ENCODE measurements at places on chromosomes 3 and 15. TPM values are rescaled to one million over a fixed set of nuclear protein-coding genes. Genes with fewer than 3 reads are reported as not detected.
A peak's percentile ranks its signal among the peaks of the same experiment; 100 is the strongest.

DNA sequence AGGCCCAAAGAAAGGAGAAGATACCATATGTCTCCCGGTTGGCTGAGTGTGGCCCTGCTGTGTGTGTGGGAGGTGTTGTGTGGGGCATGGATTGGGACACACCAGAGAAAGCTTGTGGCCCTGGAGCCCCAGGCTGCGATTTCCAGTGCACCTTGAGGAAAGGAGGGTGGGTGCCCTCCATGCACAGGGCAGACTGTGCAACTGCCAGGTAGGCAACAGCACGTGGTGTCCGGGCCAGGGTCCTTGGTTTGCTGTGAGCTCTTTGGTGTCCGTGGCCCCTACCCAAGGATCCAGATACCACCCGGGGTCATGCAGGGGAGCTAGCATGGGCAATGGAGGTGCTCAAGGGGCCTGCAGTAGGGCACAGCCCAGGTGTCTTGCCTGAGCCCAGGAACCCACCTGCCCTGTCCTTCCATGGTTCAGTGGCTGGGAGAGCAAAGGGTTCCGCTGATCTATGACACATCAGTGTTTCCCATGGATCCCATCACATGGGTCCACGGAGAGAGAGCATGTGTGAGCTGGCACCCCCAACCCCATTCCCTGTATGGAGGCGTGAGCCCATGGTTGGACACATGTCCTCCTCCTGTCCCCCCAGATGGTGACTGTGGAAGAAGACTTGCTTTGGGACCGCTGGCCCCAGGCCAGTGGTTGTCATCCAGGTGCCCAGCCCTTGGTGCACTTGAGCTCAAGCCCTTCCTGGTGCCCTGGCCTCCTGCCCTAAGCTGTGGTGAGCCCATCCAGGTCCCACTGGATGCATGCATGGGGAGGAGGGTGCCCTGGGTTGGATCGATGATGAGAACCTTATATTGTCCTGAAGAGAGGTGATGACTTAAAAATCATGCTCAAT, 223.4 kb downstream of the SNRPN start:
- H3K27ac ChIP-seq = no peak overlapping the region
- no peak for DNase-seq
- no peaks in the 10 kb centered on the region for H3K4me1 ChIP-seq
- no peak overlapping the region for H3K4me3 ChIP-seq
- no peaks in the 10 kb centered on the region for H3K36me3 ChIP-seq
- no peaks in the 10 kb centered on the region for H3K27me3 ChIP-seq

DNA sequence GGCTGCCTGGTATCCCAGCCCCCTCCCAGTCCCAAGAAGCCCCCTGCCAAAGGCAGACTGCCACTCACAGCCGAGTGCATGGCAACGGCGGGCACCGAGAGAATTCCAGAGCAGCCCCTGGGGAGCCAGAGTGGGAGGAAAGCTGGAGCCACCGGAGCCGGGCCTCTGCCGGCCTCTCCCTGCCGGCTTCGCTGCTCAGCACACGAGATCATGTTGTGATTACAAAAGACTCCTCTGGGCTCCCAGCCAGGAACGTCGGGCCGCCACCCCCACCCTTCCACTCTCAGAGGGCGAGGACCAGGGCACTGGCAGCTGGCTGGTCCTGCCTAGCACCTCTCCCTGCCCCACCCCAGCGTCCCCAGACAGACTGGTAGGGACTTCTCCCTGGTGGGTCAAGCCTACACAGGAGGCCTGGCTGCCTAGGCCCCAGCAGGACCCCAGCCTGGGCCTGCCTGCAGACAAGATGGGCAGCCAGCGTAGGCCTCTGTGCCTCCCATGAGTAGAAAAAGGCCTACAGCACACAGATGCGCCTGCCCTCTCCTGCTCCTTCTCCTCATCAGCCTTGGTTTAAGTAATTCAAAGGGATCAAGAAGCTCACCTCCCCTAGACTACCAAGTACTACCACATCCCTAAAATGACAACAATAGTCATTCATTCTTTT, at the start of gene CCDC9B:
TSS of gene CCDC9B (minus strand) at position 200 of the 661 bp plus-strand sequence. CDS start at position 80, 120 bp downstream.
- no peak for DNase-seq
- peaks cover 5% of the 10 kb centered on the region for H3K4me1 ChIP-seq
- H3K36me3 ChIP-seq = no peaks in the 10 kb centered on the region
- H3K27ac ChIP-seq = no peak within 1 kb of the TSS
- H3K4me3 ChIP-seq = no peak within 1 kb of the TSS

GRCh38 chr15:42502477-42502876, 7.0 kb downstream of the SNAP23 start:
- peaks cover 23% of the 10 kb centered on the region for H3K4me1 ChIP-seq
- DNase-seq = no peak
- H3K27ac ChIP-seq = no peak overlapping the region
- no peaks in the 10 kb centered on the region for H3K27me3 ChIP-seq

- no peak overlapping the region for H3K4me3 ChIP-seq
- no peaks in the 10 kb centered on the region for H3K36me3 ChIP-seq
- peaks cover 27% of the 10 kb centered on the region for H3K27me3 ChIP-seq
- no peak overlapping the region for H3K27ac ChIP-seq
- no peaks in the 10 kb centered on the region for H3K4me1 ChIP-seq
Measured at GRCh38 chr3:180870008-180870699, 42.3 kb upstream of the FXR1 start.

GRCh38 chr3:62010989-62011388, 362.4 kb downstream of the FEZF2 start:
- no peak for DNase-seq
- H3K36me3 ChIP-seq = no peaks in the 10 kb centered on the region
- no peaks in the 10 kb centered on the region for H3K27me3 ChIP-seq
- H3K27ac ChIP-seq = no peak overlapping the region
- H3K4me1 ChIP-seq = no peaks in the 10 kb centered on the region

DNA sequence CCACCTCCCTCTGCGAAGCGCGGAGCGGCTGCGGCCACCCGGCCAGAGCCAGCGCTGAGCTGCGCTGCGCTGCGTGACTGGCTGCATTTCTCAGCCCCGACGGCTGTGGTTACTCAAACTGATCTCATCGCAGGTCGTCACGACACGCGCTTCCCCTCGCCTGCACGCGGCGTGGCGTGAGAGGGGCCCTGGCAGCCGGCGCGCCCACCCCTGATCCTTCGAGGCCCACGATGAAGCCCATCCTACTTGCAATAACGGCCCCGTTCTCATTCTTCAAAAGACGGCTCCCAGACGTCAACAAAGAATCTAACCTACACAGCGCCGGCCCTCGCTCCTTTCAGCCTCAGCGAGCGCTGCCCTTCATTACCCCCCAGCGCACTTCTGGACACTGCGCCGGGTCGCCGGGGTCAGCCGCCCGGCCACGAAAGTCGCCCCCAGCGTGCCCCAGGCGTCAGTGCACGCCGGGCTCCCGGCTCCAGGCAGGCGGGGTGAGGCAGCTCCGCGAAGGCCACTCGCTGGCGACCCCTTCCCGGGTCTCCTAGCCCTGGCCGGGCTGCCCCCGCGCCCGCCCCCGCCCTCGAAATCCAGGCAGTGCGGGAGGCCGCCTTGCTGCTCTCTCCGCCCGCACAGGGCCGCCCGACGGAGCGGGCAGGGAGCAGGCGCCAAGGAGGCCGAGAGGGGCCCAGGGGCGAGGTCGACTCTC, 9.9 kb upstream of the LEKR1 start:
- peaks cover 4% of the 10 kb centered on the region for H3K36me3 ChIP-seq
- DNase-seq = peak; percentile 47
- peaks cover 76% of the 10 kb centered on the region for H3K4me1 ChIP-seq
- no peaks in the 10 kb centered on the region for H3K27me3 ChIP-seq
- peak overlapping the region; percentile 92 for H3K4me3 ChIP-seq

- no peaks in the 10 kb centered on the region for H3K27me3 ChIP-seq
- H3K36me3 ChIP-seq = no peaks in the 10 kb centered on the region
- no peak overlapping the region for H3K27ac ChIP-seq
- H3K4me3 ChIP-seq = no peak overlapping the region
Measured at GRCh38 chr3:94513600-94513999, 450.7 kb downstream of the NSUN3 start.

GRCh38 chr15:68631601-68632051, 52.8 kb downstream of the CORO2B start:
- no peak overlapping the region for H3K4me3 ChIP-seq
- H3K27me3 ChIP-seq = peaks cover 2% of the 10 kb centered on the region
- DNase-seq = no peak
- H3K36me3 ChIP-seq = no peaks in the 10 kb centered on the region

DNA sequence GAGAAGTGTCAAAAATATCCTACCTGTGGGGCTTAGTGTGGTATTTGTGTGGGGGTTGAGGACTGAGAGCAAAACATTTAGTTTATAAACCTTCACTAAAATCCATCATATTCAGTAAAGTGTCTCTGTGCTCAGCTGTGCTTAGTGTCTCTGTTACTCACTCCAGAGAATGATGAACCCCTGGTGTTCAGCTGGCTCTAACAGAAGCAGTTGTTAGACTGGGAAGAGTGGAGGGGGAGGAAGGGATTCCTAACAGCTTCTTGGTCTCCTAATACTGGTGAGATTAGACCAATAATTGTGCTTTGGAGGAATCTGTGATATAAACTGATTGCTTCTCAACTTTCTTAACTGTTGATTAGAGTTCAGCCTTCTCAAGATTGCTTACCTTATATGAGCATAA, 1123.5 kb downstream of the ROBO2 start:
- no peak for DNase-seq
- H3K27me3 ChIP-seq = no peaks in the 10 kb centered on the region
- H3K4me1 ChIP-seq = no peaks in the 10 kb centered on the region
- no peaks in the 10 kb centered on the region for H3K36me3 ChIP-seq

DNA sequence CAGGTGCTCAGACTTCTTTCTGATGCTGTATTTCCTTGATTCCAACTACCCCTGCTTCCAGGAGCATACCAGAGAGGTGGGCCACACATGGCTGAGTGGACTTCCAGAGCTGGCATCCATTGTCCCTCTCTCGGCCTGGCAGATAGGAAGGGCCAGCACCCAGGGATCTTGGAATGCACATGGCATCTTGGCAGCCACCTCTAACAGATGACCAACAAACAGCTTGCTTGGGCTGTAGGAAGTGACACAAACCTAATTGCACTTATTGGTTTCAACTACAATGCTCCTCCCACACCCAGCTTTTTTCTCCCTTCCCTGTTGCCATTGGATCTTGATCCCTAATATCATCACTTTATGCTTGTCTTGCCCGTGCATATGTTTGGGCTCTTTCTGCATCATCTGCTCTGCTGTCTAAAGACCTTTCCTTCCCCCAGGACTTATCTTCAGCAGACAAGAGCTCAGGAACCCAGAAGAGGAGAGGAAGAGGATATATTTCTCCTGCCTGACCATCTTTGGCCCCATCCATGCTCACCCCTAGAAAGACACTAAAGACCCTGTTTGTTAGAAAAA, 294.6 kb downstream of the NTRK3 start:
- H3K4me1 ChIP-seq = no peaks in the 10 kb centered on the region
- H3K4me3 ChIP-seq = no peak overlapping the region
- no peak for DNase-seq
- no peak overlapping the region for H3K27ac ChIP-seq
- no peaks in the 10 kb centered on the region for H3K36me3 ChIP-seq
- peaks cover 2% of the 10 kb centered on the region for H3K27me3 ChIP-seq

GRCh38 chr3:189157232-189158007, 14.4 kb upstream of the TPRG1 start:
- H3K36me3 ChIP-seq = no peaks in the 10 kb centered on the region
- no peak for DNase-seq
- H3K4me1 ChIP-seq = no peaks in the 10 kb centered on the region
- no peak overlapping the region for H3K4me3 ChIP-seq

DNA sequence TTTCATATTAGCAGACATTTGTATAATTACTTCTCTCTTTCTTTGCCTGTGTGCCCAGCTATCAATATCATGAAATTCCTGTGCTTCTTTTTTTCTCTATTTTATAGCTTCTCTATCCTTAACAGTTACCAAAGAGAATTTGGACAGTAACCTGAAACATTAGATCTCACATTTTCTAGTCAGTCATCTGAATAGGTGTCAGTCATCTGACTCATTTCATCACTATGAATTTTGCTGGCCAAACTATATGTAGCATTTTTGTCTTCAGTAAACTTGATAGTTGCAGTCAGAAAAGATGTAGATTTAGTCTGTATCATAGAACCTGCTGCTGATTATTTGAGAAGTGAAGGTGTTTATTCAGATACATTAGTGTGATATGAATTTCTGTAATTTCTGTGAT, 52.6 kb downstream of the HMG20A start:
- no peaks in the 10 kb centered on the region for H3K4me1 ChIP-seq
- H3K36me3 ChIP-seq = peaks cover 34% of the 10 kb centered on the region
- no peak for DNase-seq
- H3K27ac ChIP-seq = no peak overlapping the region
- H3K4me3 ChIP-seq = no peak overlapping the region
- no peaks in the 10 kb centered on the region for H3K27me3 ChIP-seq

DNA sequence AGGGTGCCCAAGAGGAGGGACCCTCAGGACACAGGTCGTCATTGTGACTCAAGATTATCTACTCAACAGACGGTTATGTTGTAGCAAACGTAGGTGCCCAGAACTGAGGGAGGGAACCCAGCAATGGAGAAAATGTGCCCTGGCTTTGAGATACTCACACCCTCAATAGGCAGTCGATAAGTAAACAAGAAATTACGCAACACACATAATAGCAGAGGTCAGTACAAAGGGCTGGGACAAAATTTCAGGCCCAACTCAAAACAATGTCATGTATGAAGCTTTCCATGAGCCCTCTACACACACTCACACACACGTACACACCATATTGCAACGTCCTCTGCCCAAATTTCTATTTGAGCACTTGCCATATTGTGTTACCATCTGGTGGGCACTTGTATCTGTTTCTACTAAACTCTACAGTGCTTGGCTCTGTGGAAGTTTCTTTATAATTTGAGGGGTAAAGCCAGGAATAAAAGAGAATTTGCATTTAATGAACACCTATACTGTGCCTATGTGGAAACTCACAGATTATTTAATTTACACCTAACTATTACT, 114.6 kb upstream of the TRIM42 start:
- no peaks in the 10 kb centered on the region for H3K4me1 ChIP-seq
- DNase-seq = no peak
- H3K27ac ChIP-seq = no peak overlapping the region
- H3K27me3 ChIP-seq = no peaks in the 10 kb centered on the region
- no peak overlapping the region for H3K4me3 ChIP-seq
- no peaks in the 10 kb centered on the region for H3K36me3 ChIP-seq

DNA sequence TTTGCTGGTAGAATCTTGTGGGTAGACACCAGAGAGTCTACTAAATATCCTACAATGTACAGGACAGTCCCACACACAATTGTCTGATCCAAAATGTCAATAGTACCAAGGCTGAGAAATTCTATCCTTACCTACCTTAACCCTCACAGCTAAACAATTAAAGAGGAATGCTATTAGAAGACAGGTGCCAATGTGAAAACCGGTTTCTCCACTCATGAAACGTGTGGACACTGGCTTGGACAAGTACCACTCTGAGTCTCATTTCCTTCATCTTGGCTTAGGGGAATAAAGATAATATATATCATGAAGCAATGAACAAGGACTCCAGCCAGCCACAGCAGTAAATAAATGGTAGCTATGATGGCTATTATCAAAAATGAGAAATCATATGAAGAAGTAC, 90.2 kb downstream of the RFTN1 start:
- H3K4me3 ChIP-seq = no peak overlapping the region
- DNase-seq = no peak
- peaks cover 19% of the 10 kb centered on the region for H3K4me1 ChIP-seq
- peaks cover 17% of the 10 kb centered on the region for H3K36me3 ChIP-seq
- H3K27ac ChIP-seq = no peak overlapping the region

The IQCF5 gene
- total RNA-seq = not detected

The BSN gene
- 0.13 TPM for total RNA-seq

The ANKRD63 gene
- total RNA-seq = not detected

The EXD1 gene
- total RNA-seq = not detected

The THOC7 gene
- total RNA-seq = 106 TPM

The TEX55 gene
- not detected for total RNA-seq

Measured in activated T-helper 1 cell treated with anti-CD3 and anti-CD28 coated beads, Interleukin-12 subunit alpha, Interleukin-12 subunit beta, Interleukin-2, Interleukin-4 antibody, amounts not matched to agents 30 ng/mL and 10 ng/mL and 1 ng/mL, durations not matched to agents 14 hours and 24 hours and 36 hours (primary cell).